ENCODE measurements at places on chromosomes 5 and 9.
A peak's percentile ranks its signal among the peaks of the same experiment; 100 is the strongest.

DNA sequence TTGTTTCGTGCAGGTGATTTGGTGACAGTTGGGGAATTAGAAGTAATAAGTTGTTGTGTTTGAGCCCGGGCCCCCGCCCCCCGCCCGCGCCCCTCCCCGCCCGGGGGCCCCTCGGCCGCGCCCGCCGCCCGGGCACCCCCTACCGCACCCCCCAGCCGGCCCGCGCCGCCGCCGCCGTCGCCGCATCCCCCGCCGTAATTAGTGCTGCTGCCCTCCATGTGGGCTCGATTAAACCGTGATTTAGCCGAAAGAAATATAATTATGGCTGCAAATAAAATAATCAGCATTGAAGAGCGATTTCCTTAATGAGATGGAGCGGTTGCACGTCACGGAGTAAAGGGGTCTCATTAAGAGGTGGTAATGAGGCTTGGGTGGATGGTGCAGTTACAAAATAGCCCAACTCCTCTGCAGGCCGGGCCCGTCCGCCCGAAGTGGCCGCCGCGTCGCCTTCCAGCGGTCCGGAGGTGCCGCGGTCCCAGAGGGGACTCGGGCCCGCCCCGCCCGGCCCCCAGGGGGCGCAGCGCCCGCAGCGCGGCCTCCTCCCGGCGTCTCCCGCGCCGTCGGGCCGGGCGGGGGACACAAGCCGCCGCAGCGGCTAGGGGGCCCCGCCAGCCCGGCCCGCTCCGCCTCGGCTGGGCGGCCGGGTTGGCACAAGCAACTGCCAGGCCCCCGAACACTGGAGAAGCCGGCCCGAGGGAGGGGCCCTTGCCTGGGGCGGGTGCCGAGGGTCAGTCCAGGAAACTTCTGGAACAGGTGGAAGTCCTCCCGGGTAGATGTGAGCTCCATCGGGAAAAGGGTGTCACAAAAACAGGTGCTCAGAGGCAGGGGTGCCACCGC is 6.9 kb upstream of the OTP start:
- no peak for DNase-seq

GRCh38 chr5:35803191-35803651 is 53.5 kb upstream of the IL7R start:
- peak; percentile 69 for DNase-seq

GRCh38 chr9:1869843-1870242 is 145.3 kb upstream of the SMARCA2 start:
- DNase-seq, result no peak

DNA sequence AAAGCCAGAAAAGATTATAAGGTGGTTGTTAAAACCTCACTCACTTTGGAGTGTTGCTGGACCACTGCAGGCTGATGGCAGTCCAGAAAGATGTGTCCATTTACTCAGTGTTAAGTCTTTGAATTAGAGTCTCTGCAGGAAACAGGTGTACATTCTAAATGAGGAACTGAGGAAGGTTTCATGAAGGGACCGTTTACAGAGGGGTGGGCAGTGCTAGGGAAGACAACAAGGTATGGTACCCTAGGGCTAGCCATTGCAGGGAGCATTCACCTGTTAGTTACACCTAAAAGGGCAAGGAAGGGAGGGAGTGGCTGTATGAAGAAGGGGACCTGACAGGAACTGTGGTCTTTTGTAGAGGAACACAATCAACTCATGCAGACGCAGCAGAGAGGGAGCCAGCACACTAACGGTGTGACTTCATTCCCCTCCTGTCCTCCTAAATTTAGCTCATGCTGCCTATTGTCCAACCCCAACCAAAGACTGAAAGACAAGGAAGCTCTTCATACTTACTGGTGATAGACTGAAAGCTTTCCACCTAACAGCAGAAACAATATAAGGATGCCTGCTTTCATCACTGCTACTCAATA is 32.2 kb upstream of the PAX5 start:
- no peak for DNase-seq

DNA sequence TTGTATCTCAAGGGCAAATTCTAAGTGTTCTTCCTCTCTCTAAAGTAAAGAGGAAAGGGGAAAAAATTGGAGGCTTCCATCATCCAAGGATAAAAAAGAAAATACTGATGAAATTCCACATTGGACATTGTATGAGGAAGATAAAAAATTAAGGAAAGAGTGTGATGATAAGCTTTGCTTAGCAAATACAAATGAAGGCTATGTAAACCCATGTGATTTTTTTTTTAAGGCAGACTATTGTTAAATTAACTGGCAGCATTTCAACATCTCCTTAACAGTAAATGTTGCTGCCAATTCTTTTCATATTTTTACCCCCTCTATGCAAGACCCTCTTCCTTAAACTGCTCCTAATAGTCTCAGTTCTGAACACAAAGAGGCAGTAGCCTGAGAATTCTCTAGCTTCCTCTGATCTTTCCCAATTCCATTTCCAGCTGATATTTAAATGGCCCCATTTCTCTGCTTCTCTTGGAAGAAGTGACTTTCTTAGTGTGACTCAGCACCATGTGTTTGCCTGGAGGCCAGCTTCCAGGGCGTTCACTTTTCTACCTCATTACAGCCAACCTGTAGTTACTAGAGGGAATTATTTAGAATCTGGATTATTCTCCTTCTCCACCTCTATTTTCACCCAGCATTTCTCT is 159.7 kb downstream of the TLE1 start:
- peak; percentile 68 for DNase-seq

GRCh38 chr5:15384581-15384980 is 115.4 kb upstream of the FBXL7 start:
- no peak for DNase-seq

- no peak for DNase-seq
These were observed 100.0 kb downstream of the ADGRV1 start for GRCh38 chr5:90658620-90659019.
